ENCODE measurements at places on chromosomes 2 and 18.

DNA sequence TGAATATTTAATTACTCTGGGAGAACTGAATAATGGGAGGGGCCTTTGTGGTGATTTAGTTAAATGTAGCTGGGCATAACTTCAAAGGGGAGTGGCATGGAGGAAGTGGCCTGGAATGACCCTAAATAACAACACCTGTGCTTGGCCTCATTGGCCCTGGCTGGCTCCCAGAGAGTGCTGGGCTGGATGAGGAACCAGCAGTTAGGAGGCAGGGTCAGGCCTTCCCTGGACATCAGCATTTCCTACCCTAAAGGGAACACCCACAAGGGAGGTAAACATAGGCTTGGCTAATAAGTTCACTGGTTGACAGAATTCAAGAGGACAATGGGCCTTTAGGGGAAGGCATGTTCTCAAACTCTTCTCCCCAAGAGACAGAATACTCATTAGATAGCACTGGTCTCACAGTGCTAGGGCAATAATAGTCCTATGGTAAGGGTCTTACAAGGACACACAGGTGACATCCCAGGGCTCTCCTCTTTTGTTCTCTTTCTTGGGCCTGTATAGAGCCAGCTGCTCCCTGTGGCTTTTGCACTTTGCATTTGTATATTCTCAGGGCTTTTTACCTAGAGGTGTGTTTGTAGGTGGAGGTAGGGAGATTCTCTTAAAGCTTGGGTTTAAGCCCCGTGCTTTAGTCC lies 106.8 kb downstream of the ZNF519 start:
- DNase-seq: no peak

DNA sequence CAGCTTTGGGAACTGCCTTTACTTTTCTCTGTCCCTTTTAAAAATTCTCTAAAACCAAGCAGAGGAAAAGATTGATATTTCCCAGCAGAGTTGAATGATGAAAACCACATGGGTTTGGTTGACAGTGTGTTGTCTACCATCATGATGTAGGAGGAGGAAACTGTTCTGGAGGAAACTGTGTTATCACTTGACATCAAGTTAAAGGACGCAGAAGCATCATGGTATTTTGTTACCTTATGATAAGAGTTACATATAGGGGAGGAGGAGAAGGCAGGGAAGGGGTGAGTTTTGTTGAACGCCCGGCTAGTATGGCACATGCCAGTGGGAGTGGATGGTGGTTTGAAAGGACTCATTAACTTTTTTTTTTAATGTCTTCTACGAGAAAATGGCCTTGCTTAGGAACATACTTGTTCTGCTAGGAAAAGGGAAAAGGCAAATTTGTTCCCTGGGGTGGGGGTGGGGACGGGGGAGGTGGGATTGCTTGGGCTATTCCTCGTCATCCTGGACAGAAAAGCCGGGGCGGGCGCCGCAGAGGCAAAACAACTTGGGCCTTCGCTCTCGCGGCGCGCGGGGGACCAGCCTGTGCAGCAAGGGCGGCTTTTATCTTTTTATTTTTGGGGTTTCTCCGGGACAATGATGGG lies 766 bp downstream of the TMEM17 start:
- no peak for DNase-seq

DNA sequence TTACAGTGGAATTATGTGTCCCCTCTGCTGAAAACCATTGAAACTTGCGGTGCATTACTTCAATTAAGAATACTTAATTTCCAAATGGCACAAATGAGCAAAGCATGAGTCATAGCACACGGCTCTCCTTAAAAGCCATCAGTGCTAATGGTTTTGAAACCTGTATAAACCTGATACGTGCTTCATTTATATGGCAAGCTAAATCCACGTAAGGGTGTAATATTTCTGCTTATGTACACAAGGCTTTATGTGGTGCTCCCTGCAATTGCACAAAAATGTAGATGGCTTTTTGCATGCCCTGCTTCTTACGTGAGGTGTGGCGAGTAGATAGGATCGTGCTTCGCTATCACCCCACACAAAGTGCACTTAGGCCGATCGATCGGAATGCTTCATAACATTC lies 840.9 kb downstream of the GALR1 start:
- no peak for DNase-seq

DNA sequence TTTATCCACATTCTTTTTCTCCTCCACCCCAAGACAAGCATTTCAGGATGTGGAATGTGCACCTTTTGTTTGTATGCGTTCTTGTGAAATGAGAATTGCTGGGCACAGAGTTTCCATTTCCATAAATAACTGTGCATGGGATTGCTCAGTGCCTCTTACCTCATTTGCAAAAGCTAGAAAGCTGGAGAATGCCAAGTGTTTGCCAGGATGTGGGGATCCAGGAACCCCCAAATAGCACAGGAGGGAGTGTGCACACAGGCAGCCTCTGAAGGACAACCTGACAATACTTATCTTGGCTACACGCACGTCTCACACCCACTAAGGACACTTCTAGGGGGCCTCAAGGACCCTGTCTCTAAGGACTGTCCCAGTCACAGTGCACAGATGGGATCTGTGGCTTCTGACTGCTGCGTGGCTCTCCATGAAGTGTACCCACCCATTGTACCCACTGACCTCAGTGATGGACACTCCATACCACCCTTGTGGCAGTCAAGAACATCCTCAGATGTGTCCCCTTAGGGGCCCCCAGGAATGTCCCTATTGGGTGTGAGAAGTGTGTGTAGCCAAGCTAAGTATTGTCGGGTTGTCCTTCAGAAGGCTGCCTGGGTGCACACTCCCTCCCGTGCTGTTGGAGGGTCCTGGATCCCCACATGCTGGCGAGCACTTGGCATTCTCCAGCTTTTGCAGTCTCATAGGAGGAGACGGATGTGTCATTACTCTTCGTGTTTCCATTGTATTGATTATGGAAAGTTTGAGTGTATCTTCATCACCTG lies 38.4 kb downstream of the CAPN13 start:
- DNase-seq: no peak

- DNase-seq: no peak
Measured at GRCh38 chr18:48335829-48336228, 73.4 kb downstream of the ZBTB7C start.

- no peak for DNase-seq
Measured at GRCh38 chr18:36142751-36143150, 13.1 kb downstream of the ELP2 start.

DNA sequence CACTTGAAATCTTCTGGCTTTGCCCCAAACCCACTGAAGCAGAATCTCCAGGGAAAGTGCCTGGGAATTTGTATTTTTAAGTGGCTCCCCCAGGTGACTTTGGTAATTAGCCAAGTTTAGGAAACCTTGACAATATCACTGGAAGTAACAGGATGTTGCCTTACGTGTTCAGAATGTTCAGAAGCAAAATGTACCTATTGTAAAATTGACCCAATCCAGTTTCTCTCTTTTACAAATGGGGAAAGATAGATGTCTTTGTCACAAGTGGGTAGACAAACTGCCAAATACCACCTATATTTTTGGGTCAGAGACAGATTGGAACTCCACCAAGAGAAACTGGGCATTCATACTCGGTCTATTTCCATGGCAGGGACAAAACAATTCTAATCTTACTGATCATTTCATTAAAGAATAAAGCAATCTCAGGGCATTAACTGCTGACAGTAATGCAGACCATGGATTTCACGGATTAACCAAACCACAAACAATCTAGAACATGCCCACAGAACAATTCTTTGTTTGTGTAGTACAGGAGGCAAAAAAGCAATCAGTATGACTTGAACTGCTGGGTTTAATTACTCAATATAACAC lies 255.8 kb downstream of the ERBB4 start:
- no peak for DNase-seq

GRCh38 chr2:177260379-177260778 lies 4.1 kb downstream of the NFE2L2 start:
- DNase-seq: no peak

DNA sequence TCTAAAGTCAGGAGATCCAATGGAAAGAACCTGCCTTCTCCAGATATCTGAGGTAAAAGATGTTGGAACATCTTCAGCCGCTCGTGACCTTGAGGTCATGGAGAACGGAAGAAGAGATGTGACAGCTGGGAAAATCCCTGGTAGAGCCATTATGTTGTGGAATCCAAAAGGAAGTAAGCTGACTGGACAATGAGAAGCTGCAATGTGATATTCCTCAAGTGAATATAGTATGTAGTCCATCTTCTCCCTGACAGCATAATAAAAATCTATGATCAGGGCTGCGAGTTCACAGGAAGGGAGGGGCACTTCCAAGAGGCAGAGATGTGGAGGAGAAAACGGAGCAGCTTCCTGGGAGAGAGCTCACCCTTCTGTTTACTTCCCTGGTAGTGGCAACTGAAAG lies 201.0 kb upstream of the SP5 start:
- DNase-seq: no peak

DNA sequence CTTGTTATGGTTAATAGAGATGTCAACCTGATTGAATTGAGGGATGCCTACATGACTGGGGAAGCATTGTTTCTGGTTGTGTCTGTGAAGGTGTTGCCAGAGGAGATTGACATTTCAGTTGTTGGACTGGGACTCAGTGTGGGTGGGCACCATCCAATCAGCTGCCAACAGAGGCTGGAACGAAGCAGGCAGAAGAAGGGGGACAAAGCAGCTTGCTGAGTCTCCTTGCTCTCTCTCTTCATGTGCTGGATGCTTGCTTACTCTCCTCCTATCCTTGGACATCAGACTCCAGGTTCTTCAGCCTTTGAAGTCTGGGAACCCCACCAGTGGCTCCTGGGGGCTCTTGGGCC lies 22.2 kb upstream of the SMAD4 start:
- DNase-seq: no peak

GRCh38 chr2:1971124-1971523 lies 226.8 kb upstream of the PXDN start:
- DNase-seq: no peak

GRCh38 chr2:69171116-69171896 lies 158.3 kb downstream of the ANTXR1 start:
- no peak for DNase-seq

DNA sequence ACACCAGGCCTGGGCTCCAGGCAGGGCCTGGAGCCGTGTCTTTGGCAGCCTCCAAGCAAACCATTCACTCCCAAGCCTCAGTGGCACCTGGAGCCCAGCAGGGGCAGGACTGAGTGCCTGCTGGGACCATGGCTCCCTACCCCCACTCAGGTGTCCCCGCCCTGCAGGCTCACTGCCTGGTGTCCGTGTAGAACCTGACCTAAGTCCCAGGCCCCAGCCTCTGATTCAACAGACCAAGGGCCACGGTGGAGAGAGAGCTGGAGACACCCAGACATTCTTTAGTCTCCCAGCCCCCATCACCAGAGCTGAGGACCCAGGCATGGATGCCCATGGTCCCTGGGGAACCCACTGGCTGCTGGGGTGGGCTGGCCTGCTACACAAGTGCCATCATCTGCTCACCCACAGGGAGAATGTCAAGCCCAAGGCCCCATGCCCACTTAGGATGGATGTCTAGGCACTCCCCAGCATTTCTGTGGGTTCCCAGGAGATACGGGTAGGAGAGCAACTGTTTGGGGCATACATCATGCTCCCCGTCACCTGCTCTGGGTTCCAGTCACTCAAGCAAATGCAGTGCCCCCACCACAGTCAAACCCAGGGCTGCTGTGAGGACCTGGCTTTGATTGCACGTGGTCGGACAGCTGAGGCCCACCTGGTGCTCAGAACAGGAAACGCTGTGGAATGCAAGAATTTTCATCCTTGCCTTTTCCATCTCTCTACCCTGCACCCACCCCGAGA lies 42.9 kb upstream of the ATG16L1 start:
- no peak for DNase-seq

- no peak for DNase-seq
Measured at GRCh38 chr18:47087676-47088075, 52.3 kb upstream of the ELOA2 start.

DNA sequence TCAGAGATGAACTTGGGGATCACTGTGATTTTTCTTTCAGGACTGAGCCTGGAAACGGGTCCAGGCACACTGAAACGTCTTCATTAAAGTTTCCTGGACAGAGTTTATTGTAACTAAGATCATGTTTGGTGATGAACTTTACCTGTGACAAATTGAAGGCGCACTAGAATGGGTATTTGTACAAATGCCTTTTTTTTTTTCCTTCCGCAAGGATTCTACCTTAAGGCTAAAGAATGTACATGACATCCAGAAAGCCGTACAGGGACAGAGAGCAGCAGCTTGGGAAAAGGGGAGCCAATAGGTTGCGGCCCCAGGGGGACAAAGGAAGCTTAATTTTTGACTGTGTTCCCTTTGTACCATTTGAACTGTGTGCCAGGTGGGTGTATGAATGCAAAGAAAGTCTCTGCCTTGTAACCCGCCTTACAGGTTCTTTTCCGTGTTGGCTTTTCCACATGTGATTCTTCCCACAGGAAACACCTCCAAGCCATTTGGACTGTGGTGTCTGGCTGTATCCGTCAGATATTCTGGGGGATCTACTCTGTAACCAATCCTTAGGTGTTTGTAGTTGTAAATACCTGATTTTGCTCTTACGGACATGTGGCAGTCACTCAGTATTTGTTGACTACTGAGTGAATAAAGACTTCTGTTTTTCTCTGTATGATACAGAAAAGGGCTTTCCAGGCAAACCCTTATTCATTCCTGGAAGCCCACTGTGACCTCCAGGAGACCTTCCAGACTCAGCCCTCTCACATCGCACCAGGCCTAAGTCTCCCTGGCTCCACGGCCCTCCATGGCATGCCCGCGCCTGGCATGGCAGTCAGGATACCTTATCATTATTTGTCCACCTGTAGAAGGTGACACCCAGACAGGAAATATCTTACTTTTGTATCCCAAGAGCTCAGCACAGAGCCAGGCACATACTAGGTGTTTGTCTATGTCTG lies 1.1 kb downstream of the LRRFIP1 start:
- no peak for DNase-seq

GRCh38 chr18:24262087-24262486 lies 123.2 kb downstream of the CABYR start:
- DNase-seq: no peak

- DNase-seq: peak; percentile 33
Measured at GRCh38 chr2:33583194-33583938, 15.7 kb downstream of the FAM98A start.

- DNase-seq: no peak
Measured at GRCh38 chr18:63707816-63708215, 5.1 kb downstream of the SERPINB11 start.

DNA sequence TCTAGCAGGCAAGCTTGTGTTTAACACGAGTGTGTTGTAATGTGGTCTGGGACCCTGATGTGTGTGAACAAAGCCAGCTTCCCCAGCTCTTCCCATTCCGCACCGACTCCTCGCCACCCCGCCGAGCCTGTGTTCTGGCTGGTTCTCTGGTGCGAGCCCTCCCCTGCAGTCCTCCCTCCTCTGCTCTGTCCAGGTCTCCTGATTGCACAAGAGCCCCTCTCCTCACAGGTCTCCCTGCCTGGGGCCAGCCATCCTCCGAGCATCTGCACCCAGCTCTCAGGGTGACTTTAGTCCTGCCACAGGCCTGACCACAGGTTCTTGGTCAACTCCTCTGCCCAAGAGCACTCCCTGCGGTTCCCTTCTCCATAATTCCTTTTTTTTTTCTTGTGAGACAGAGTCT lies 13.2 kb downstream of the SLC66A3 start:
- no peak for DNase-seq

- DNase-seq: no peak
Measured at GRCh38 chr2:12950957-12951656, 234.4 kb downstream of the TRIB2 start.
